Psoas muscle (tissue), 8 donors: ENCODE measurements at places on chromosomes 2 and 18.

- no peak for DNase-seq
Observed at GRCh38 chr2:206259376-206260187, 14.9 kb upstream of the ZDBF2 start.

DNA sequence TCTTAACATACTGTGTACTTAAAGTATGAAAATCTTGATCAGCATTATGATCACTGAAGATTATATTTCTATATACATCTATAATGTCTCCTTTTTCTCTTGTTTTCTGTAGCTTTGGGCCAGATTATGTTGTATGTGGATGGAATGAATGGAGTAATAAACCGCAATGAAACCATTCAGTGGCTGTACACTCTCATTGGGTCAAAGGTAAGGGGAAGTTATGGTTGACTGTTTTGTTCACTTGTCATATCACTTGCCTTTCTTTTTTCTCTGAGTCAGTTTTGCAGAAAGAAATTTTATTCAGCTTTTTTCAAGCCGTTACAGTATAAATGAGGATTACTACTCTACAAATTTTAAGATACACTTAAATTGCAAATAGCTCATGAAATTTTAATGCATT, 252.5 kb downstream of the TPGS2 start:
- DNase-seq = no peak

DNA sequence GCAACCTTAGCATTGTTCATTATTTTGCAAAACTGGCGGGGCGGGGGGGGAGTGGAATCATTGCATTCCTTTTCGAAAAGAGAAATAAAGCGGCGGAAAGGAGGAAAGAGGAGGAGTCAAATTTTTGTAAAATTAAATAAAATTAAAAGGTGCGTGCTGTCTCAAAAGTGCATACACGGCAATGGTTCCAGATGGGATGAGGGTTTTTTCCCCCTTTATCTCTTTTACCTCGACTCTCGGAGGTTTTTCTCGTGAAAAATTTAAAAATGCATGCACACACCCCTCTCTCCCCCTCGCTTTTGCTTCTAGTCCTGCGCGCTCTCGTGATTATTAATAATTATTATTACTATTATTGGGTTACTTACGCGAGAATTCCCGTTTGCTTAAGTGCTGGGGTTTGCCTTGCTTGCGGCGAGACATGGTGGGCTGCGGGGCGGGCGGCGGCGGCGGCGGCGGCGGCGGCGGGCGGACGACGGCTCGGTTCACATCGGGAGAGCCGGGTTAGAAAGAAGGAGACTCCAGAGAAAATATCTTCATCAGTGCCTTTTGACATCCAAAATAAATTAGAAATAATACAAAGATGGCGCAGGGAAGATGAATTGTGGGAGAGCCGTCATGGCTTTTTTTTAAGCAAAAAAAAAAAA, 481 bp downstream of the BCL11A start:
- no peak for DNase-seq

DNA sequence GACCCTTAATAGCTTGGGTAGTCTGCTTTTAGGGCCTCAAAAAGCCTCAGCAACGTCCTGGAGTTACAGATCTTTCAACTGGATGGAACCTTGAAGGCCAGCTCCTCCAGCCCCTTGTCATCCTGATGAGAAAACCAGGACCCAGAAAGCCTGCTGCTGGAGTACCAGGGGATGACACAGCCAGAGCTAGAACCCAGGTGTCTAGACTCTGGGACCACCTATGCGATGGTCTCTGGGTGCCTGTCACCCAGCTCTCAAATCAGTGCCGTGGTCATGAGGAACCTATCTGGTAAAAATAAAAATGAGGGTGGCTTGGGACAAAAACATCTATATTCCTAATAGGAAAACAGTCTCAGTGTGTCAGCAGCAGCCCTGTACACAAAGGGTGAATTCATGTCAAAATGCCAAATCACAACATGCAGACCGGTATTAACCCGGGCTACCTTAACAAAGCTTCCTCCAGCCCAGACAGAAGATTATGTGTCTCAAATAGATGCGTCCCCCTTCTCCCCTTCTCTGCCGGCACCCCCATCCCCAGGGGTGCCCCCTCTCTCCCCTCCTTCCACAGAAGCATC, 28.5 kb downstream of the SMAD7 start:
- no peak for DNase-seq

DNA sequence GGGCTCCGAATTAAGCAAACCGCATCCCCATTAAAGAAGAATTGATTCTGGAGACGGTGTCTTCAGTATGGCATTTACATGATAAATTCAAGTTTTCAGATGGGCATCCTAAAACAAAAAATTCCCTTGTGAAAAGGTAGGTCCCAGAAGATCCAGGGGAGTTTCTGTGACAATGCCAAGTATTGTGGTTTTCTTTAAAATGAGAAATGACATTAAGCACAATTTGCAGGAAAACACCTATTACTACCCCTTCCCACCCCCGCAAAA, 689 bp upstream of the YWHAQ start:
- DNase-seq = no peak

DNA sequence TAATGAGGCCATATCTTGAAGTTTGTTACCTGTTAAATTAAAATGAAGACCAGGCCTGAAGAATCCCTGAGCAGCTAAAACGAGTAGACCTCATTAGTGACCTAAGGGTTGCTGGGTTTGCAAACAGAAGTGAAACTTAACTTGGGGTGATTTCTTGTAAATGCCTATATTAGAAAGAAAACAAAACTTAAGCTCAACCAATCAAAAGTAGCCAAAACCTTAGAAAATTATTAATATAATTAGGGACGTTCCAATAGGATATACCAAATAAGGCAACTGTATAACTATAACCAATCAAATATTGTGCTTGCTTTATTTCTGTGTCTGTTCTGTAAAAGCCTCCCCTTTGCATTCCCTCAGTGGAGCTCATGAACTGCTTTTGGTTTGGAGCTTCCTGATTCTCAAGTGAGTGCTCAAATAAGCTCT, 137.9 kb upstream of the VRK2 start:
- DNase-seq = no peak

DNA sequence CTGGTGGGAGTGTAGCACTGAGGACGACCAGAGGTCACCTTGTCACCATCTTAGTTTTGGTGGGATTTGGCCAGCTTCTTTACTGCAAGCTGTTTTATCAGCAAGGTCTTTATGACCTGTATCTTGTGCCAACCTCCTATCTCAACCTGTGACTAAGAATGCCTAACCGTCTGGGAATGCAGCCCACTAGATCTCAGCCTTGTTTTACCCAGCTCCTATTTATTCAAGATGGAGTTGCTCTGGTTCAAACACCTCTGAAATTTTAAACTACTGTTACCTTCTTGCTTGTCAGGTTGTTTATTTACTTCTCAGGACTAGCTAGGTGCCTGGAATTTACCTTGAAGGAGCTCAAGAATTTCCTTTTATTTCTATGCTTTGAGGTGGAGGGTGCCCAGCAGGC, 9.5 kb upstream of the KCNG3 start:
- no peak for DNase-seq

DNA sequence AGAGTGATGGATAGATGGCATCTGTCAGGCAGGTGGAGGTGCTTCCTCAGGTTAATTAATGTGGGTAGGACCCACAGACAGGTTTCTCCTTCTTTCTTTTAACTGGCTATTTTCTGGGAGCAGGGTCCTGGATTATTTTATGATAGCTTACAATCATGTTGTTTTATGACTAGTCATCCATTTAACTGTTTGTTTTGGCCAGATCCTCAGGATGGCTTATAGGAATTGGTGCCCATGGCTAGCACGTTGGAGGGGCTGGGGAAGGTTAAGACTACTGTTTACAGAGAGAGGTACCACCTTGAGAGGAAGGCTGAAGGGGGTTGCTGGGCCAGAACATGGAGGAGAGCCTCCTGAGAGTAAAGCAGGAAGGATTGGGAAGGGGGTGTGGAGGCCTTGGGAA, 78.0 kb upstream of the MGAT5 start:
- DNase-seq = no peak

- DNase-seq = no peak
Observed at GRCh38 chr2:77737236-77737635, 215.1 kb upstream of the LRRTM4 start.

- no peak for DNase-seq
Observed at GRCh38 chr2:33406622-33407021, 69.8 kb upstream of the RASGRP3 start.

DNA sequence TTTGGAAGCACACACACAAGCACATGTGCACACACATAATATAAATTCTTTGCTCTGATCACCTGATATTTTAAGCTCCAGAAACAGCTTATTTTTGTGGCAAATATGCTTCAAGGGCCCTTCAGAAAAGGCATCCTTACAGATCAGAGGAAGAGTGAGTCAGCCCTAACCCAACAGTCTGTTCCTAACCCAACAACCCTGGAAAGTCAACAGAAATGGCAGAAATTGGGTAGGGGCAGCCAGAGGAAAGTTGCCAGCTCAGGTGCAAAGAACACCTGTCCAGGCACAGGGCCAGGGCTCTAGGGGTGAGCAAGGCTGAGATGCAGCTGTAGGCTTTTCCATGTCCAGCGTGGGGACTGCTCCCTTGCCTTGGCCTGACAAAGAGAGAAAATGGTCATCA, 6.4 kb upstream of the NCKAP5 start:
- no peak for DNase-seq

DNA sequence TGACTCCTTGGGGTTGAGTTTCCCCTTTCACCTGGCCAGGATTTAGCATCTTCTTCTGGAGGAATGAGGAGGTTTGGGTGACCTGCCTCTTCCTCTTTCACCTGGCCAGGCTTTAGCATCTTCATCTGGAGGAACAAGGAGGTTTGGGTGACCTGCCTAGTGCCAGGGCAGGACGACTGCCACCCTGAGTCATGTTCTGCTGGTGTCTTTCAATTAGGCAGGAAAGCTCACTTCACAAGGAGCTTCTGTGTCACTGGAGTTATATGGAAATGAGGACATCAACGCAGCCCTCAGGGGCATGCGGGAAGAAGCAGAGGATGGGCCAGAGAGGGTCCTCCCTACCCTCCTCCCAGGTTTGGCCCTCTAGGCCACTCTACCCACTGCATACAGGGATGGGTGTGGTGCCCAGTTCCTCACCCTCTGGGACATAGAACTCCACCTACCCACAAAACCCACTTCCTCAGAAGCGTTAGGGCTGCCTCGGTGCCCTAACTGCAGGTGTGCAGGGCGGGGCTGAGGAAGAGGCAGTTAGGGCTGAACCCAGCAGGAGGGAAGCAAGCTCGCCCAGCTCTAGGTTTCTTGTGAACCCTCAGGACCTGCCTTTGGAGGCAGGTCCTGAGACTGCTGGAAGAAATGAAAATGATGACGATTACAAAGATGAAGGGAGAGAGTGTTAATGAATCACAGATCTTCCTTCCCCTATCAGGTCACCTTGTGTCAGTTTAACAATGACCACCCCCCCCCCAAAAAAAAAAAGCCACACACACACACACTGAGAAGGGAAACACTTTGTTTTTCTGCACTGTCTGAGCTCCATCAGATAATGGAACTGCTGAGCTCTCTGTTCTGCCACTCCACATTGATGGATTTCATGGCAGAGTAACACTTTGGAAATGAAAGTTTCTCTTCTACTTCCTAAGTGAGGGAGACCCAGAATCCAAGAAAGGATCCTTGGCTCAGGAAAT, 71.0 kb downstream of the ARL4C start:
- DNase-seq = no peak

GRCh38 chr2:38384338-38384737, 7.3 kb upstream of the ATL2 start:
- no peak for DNase-seq

- no peak for DNase-seq
Observed at GRCh38 chr18:78713069-78713468, 266.5 kb upstream of the SALL3 start.
